ENCODE measurements at places on chromosomes 6 and 20.

GRCh38 chr6:112967974-112968373 lies 620.8 kb downstream of the RFPL4B start:
- DNase-seq: no peak

GRCh38 chr6:21284706-21285105 lies 308.8 kb upstream of the SOX4 start:
- no peak for DNase-seq

GRCh38 chr6:169800116-169800667 lies 48.8 kb downstream of the ERMARD start:
- no peak for DNase-seq

- no peak for DNase-seq
Observed at GRCh38 chr20:3071610-3072529, at the start of gene OXT. Gene OXT (plus strand): TSS chr20:3071620. CDS start chr20:3071656, 36 bp downstream.

DNA sequence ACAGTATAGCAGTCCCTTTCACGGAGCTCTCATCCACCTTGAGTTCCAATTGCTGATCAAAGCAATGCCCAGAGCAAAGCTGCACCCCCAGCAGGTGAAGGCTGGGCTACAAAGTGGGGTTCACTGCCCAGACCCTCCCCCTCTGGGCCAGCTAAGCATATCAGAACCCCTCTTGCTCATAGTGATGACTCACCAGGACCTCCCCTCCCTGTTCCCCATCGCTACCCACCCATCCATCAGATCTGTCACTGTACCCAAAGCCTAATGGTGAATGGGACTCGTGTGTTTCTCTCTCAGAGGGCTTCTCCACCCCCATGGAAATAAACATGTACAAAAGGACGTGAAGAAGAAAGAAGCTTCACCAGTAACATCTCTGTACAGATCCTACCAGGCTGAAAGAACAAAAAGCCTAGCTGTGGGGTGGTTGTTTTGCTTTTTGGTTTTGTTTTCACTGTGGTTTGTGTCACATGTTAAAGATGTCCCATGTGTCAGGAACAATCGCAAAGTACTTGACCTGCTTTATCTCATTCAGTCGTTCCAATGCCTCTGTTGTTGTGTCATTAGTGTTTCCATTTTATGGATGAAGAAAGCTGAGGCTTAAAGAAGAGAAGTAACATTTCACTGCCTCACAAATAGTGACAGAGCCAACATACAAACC lies 518.5 kb downstream of the CD83 start:
- no peak for DNase-seq

GRCh38 chr6:65006788-65007187 lies 700.2 kb downstream of the EYS start:
- no peak for DNase-seq

GRCh38 chr6:13163161-13163944 lies 165.0 kb downstream of the TBC1D7 start:
- DNase-seq: no peak

GRCh38 chr20:58760856-58761255 lies 68.3 kb downstream of the NPEPL1 start:
- no peak for DNase-seq

DNA sequence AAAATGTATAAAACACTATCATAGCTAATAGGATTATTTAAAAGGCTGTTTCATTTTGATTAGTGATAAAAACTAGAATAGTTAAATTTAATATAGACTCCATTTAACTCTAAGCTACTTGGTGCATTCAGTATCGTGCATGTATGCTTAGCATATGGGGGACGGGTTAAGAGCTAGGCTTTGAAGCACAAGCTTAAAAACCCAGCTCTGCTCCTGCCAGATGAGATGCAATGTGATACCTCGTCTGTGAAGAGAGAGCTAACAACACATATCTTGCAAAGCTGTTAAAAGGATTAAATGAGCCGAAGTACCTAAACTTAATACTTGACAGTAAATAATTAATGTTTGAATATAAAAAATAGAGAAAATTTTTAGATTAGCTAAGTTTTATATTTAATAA lies 42.2 kb downstream of the DTNBP1 start:
- DNase-seq: no peak

DNA sequence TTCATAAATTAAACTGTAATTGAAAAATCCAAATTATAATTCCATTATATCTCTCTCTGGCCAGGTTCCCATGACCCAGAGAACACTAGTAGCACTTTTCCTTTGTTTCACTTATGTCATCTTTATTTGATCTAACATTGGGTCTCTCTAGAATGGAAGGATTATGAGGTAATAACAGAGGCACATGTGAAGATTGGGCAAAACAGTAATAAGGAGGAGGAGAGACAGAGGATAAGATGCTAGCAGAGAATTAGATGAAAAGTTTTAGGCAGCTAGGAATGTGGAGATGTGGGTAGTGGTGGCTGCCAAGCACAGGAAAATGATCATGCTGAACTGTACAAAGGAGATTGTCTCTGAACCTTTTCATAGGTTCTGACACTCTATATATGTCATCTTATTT lies 3.3 kb downstream of the TAB2 start:
- DNase-seq: no peak

GRCh38 chr6:123352705-123353104 lies 284.0 kb downstream of the TRDN start:
- no peak for DNase-seq

GRCh38 chr20:36506253-36506652 lies 35.1 kb upstream of the MYL9 start:
- no peak for DNase-seq

DNA sequence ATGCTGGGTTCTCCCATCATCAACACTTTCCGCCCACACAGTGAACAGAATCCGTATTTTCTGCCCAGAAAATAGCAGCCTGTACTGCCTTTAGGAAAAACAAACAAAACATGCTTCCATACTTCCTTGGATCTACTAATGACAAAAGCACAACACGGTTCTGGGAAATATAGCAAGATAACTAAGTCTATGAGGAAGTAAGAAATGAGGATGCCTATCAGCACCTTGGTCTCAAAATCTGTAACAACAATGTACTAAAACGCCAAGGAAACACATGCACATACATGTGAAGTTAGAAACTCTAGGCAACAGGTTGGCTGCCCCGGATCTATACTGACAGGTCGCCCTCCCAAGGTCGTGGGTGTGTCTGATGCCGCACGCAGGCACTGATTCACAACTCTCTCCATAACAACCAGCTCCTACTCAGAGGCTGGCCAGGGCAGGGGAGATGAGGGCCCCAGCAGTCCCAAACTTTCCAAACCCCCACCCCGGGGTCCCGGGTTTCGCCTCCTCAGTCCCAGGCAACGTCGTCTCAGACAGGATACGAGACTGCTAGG lies 710 bp downstream of the BTBD9 start:
- DNase-seq: no peak

GRCh38 chr6:106103728-106104109 lies 17.6 kb downstream of the PRDM1 start:
- no peak for DNase-seq

- DNase-seq: no peak
Observed at GRCh38 chr6:11198663-11199603, 33.5 kb downstream of the NEDD9 start.

DNA sequence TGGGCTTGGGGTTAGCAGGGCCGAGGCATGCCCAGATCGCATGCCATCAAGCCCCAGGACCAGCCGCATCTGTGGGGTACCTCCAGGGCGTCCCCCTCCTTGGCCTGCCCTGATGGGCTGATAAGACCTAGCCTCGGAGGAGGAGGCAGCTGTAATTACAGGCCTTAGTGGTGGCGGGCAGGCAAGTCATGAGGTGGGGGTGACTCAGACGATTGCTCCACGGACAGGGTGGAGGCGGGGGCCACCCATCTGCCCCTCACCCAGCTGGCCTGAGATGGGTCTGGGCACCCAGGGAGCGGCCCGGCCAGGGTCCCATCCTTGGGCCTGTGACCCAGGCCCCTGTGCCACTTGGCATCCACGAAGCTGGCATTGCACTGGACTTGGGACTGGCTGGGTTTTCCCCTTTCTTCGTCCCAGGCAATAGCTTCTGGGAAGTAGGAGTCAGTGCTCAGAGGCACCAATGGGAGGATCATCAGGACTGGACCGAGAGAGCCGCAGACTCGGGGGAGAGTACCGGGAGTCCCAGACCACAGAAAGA lies 57.5 kb downstream of the CEBPB start:
- DNase-seq: no peak

DNA sequence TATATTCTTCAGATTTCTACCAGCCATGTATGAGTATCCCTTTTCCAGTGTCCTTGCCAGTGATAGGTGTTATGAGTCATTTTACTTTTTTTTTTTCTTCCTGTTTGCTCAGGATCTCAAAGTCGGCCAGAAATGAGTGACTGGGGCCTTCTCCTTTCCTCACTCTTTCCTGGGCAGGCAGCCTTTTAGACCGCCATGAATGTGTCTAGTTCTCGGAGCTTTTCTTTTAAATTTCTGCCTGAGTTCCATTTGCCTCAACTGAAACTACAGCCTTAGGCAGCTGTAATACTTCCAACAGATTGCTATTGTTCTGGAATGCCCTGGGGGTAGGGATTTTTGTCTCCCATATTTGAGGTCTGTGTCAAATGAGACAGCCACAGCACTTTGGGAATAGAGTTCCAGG lies 83.7 kb downstream of the STXBP5 start:
- DNase-seq: no peak

DNA sequence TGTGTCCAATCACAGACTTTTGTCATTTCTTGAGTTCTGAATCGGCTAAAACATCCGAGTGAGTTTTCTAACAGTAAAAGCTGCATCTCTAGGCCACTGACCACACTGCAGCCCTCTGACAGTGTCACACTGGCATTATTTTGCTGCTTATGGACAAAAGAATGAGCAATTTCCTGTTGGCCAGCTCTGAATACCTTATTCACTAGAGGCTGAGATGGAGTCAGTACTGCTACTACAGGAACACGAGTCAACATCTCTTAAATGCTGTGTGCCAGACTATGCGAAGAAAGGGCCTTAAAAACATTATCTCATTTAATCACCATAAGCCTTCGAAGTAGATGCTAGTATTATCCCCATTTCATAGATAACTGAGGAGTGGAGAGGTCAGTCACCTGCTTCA lies 42.5 kb upstream of the IPCEF1 start:
- no peak for DNase-seq

DNA sequence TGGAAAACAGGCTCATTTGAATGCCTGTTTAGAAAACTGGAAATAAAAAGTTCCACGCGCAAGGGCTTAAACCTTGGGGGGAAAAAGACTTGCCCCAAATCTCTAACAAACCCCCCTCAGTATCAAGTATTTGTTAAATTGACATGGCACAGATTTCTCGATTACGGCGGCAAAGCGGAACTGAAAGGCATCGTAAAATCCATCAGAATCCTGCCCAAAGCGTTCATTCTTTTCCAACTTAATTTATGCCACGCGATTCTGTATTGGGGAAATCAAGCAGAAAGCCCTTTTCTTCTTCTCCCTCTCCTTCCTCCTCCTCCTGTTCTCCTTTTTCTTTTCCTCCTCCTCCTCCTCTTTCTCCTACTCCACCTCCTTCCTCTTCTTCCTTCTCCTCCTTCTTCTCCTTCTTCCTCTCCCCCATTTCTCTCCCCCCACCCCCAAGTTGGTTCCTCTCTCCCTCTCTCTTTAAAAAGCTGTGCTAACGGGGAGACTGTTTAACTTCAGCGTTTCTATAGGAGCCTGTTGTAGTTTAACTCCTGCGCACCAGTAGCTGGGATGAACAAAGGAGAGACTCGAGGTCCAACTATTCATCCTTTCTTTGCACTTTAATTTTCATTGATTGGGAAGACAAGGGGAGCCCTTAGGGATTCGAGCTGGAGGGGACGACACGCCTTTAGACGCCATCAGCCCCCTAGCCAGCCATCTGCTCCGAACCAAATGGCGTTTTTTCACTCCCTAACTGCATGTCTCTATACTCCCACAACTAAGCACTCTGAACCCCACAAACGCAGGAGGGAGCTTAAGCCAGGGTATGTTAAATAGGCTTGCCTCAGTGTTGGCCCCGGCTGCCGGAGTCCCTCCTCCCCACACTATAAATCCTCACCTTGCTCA lies 2.7 kb upstream of the DLL1 start:
- no peak for DNase-seq

- DNase-seq: no peak
Observed at GRCh38 chr20:30921286-30922071, 336.0 kb upstream of the DEFB115 start.

- DNase-seq: no peak
Observed at GRCh38 chr20:34999021-34999451, 43.4 kb downstream of the MYH7B start.

- DNase-seq: no peak
Observed at GRCh38 chr20:20624914-20625313, 87.5 kb downstream of the RALGAPA2 start.

DNA sequence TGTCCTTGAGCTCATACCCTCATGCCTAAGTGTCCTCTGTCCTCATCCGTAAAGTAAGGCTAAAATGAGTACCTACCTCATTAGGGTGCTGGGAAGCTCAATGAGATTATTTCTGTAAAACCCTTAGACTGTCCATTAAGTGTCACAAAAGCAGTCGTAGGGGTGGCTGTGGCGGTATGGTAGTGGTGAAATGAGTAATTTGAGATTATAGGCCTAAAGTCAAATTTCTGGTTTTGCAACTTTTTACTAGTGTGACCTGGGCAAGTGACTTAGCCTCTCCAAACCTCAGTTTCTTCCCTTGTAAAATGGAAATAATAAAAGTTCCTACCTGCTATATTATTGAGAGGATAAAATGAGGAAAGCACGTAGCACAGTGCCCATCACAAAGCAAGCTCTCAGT lies 148.2 kb upstream of the AKAP12 start:
- DNase-seq: no peak

DNA sequence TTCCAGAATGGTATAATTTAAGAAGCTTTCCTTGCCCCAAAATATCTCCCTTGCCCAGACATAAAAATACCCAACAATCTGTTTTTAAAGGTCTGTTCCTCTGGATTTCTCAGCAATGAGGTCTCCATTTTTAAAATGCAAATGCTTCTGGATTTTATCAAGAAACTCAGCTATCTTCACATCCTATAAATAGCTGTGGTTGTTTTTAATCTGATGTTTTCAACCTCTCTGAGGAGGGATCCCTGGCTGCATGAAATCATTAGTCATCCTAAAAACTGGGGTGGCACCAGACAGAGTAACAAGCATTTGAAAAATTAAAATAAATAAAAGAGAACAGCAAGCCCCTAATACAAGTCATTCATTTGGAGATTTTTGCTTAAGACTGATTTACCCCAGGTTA lies 168.5 kb upstream of the ID4 start:
- no peak for DNase-seq

GRCh38 chr6:169371344-169372127 lies 117.9 kb upstream of the THBS2 start:
- no peak for DNase-seq

DNA sequence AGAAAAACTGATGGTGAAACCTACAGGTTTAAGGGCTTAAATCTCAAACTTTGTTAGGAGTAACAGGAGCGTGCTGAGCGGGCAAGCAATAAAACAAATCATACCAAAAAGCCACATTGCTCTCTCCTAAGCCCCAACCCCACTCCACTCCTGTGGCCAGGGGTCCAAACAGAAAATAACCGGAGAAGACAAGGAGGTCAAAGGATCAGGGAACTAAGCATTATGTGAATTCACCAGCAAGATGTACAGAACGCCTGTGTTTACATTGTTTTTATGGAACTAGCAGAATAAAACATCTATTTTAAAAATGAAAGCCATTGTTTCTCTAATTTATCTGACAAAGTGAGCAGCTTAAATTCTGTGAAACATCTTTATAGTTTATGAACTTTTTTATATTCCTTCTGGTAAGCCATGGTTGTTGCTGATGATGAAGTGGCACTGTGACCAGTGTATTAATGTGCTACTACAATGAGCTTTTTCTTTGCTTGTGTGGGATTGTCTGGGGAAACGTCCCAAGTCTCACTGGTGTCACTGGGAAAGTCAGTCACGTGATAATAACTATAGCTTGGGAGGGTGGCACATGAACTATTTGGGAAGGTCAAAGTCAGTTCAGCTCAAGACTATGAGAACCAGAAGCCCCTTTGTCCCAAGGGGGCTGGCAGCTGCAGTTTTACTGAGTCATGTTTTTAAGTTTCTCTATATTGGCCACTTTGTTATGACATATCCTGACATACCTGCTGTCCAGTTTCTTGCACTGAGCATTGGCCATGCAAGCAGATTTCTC lies 9.8 kb downstream of the FAM210B start:
- no peak for DNase-seq

All from anterior cingulate cortex (tissue), 58 donors.